ENCODE measurements at places on chromosomes 11 and 22. TPM values are rescaled to one million over a fixed set of nuclear protein-coding genes. Genes with fewer than 3 reads are reported as not detected.

The OR51S1 gene
- polyA plus RNA-seq: not detected

The SCN3B gene
- 0.10 TPM for polyA plus RNA-seq

The GAL gene
- polyA plus RNA-seq: 2.6 TPM

The CD3D gene
- not detected for polyA plus RNA-seq

The CARD16 gene
- polyA plus RNA-seq: 16.6 TPM

The SLC5A1 gene
- 1.8 TPM for polyA plus RNA-seq

The PIH1D2 gene
- 1.9 TPM for polyA plus RNA-seq

DNA sequence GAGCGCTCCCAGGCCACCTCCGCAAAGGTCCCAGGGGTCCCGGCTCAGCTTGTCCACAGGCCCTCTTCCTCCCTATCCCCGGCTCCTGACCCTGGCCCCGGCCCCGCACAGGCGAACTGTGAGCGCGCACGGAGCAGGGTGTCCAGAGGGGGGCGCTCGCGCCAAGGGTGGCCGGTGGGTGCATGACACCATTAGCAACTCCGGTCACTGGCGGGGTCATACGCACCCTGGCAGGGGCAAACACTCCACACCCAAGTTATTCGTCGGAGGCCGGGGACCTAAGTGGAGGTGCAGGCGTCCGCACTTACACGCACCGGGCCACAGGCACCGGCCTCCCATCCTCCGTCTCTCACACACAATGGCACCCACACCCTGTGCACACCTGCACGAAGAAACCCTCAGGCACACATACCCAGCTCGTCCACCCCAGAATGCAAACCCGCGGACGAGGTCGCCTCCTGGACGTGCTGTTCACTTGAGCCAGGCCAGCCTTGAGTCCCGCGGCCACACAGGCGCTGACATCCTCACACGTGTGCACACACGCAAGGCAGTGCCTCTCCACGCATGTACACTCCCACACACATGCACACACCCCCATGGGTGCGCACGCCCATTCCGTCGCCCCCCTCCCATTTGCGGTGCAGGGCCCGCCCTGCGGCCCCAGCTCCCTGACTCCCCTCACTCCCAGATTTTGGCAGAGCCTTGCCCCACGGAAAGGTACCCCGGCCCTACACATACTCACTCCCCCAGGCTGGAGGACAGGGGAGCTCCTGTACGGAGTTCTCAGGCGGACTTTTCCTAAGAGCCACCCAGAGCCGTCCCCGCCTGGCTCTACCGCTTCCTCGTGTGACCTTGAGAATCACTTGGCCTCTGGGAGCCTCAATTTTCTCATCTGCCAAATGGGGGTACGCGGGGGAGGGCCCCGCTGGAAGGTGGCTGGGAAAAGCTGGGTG is at the start of gene RASGRP2:
TSS of gene RASGRP2 (minus strand) at position 552 of the 953 bp plus-strand sequence. CDS start 1,276 bp downstream, outside the sequence.
- peaks cover 28% of the 10 kb centered on the region for H3K4me1 ChIP-seq
- peaks cover 74% of the 10 kb centered on the region for H3K27me3 ChIP-seq
- DNase-seq: no peak
- H3K27ac ChIP-seq: no peak within 1 kb of the TSS
- no peaks in the 10 kb centered on the region for H3K36me3 ChIP-seq
- H3K4me3 ChIP-seq: no peak within 1 kb of the TSS

GRCh38 chr11:74057249-74058151 is 48.6 kb upstream of the UCP3 start:
- H3K27ac ChIP-seq: no peak overlapping the region
- no peaks in the 10 kb centered on the region for H3K27me3 ChIP-seq
- no peak overlapping the region for H3K4me3 ChIP-seq
- DNase-seq: no peak

DNA sequence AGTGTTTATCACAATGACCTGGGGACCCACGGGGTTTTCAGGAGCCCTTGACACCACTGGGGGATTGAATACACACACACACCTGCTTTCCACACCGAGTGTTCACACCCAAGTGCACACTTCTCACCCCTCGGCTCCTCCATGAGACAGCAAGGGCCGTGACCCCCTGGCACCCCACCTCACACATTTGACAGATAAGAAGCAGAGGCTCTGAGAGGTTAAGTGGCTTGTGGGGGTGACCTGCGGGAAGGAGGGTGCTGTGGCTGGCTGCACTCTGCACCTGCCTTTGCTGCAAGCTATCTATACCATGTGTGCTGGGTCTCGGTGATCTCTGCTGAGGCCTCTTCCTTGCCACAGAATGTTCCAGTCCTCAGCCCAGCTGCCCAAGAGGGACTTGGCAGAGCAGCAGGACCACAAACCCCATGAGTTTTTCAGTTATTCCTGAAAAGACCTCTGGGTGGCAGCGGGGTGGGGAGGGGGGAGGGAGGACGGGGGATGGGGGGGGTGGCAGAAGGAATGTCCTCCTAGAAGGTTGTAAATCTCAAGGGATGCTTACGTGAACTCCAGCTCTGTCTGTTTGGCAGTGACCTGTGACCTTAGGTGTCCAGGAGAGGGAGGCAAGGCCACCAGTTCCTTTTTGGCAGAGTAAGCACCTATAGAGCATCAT is 47.9 kb upstream of the RFPL3 start:
- H3K27ac ChIP-seq: no peak overlapping the region
- no peaks in the 10 kb centered on the region for H3K36me3 ChIP-seq
- H3K27me3 ChIP-seq: peaks cover 16% of the 10 kb centered on the region
- no peak for DNase-seq
- H3K4me1 ChIP-seq: no peaks in the 10 kb centered on the region

- DNase-seq: no peak
- no peaks in the 10 kb centered on the region for H3K4me1 ChIP-seq
- no peaks in the 10 kb centered on the region for H3K27me3 ChIP-seq
- no peak overlapping the region for H3K27ac ChIP-seq
- no peak overlapping the region for H3K4me3 ChIP-seq
These were observed 10.7 kb upstream of the ARL14EP start for GRCh38 chr11:30312243-30312642.

GRCh38 chr11:74320538-74320937 is 9.1 kb upstream of the P4HA3 start:
- H3K4me3 ChIP-seq: no peak overlapping the region
- H3K27ac ChIP-seq: no peak overlapping the region
- no peak for DNase-seq
- H3K36me3 ChIP-seq: no peaks in the 10 kb centered on the region
- H3K27me3 ChIP-seq: no peaks in the 10 kb centered on the region

GRCh38 chr22:46573781-46574437 is 36.5 kb upstream of the CELSR1 start:
- DNase-seq: no peak
- no peak overlapping the region for H3K4me3 ChIP-seq
- peaks cover 25% of the 10 kb centered on the region for H3K4me1 ChIP-seq
- no peaks in the 10 kb centered on the region for H3K27me3 ChIP-seq

- H3K27me3 ChIP-seq: peaks cover 89% of the 10 kb centered on the region
- H3K27ac ChIP-seq: no peak overlapping the region
- peaks cover 21% of the 10 kb centered on the region for H3K4me1 ChIP-seq
- no peak overlapping the region for H3K4me3 ChIP-seq
These were observed 6.7 kb downstream of the SCARF2 start for GRCh38 chr22:20430720-20431510.

DNA sequence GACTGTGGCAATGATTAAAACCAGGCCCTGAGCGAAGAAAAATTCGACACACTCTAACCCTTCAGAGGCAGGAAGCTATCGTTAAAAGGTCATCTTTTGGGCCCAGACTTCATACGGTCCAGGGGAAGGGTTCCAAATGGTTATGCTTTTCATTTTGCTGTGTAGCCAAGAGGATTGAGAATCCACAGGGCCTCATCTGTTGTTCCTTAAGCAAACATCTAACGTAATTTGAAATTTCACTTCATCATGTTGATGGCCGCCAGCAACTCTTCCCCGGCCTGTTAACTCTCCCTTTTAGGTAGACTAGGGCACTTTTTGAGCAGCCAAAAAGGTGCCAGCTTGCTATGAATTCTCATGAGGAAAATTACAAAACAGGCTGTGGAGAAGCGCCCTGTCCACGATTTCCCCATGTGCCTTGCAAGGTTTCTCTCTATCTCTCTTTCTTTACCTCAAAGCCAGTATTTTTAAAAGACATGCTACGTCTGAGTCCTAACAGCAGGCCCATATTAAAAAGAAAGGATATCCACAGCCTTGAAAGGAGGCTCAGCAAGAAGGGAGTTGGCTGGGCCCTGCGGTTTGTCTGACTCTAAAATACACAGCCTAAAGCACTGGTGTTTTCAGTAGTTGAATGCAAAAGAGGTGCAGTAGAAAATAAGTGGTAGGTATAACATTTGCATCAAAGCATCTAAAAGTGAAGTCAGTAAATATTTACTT is 356.3 kb upstream of the NARS2 start:
- H3K36me3 ChIP-seq: no peaks in the 10 kb centered on the region
- H3K4me3 ChIP-seq: no peak overlapping the region
- no peaks in the 10 kb centered on the region for H3K4me1 ChIP-seq
- H3K27me3 ChIP-seq: no peaks in the 10 kb centered on the region
- DNase-seq: no peak

Data from keratinocyte (primary cell).